Fibroblast of lung (primary cell): ENCODE measurements at places on chromosomes 2 and 18.
A peak's percentile ranks its signal among the peaks of the same experiment; 100 is the strongest.

- DNase-seq = peak; percentile 57
Measured at GRCh38 chr2:197599285-197599965, 76.0 kb downstream of the RFTN2 start.

DNA sequence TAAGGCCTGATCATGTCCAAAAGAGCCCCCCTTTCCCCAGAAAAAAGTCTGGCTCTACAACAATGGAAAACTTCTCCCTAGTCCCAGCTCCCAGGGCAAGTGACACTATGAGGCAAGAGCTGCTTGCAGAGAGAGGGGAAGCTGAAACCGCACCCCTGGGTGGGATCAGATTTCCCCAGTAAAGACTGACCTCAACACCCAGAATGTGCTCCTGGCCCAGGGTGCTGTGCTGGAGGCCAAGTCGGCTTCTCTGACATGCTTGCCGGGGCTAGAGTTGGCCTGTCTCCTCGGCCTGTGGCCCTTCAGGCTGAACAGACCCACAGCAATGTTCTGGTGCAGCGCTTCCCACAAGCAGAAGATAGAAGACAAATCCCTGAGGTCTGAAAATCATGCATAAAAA, 18.4 kb upstream of the ST8SIA3 start:
- DNase-seq = no peak

DNA sequence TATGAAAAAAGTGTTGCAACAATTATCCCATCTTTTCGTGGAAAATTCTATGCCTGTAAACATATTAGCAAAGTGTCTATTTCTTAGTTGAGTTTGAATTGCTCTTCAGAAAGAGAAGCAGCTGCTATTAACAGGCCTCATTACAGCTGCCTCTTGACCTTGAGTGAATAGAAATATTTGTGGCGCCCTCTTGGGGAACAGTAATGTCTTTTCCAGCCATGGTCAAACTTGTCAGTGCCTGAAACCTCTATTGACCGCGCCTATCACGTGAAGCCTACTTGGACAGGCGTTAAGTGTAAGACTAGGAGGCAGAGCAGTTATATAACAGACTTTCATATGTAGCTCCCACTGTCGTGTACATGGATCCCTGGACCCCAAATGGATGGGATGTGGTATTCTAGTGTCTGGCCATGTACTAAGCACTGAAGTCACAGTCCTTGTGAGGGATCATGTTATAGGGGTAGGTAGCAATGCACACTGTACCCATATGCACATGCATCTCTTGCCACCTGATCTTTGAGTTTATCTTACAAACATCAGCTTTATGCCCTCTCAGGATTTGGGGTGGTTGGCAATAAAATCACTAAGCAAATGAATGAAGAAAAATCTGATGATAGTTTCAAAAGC, 245.0 kb downstream of the PTGR3 start:
- DNase-seq = peak; percentile 76

DNA sequence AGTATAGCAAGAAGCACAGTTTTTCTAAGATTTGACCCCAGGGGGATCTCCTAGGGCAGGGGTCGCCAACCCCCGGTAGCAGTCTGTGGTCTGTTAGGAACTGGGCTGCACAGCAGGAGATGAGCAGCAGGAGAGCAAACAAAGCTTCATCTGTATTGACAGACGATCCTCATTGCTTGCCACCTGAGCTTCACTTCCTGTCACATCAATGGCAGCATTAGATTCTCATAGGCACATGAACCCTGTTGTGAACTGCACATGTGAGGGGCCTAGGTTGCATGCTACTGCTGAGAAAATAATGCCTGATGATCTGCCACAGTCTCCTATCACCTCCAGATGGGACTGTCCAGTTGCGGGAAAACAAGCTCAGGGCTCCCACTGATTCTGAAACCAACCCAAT, 136.2 kb downstream of the RGPD3 start:
- no peak for DNase-seq

DNA sequence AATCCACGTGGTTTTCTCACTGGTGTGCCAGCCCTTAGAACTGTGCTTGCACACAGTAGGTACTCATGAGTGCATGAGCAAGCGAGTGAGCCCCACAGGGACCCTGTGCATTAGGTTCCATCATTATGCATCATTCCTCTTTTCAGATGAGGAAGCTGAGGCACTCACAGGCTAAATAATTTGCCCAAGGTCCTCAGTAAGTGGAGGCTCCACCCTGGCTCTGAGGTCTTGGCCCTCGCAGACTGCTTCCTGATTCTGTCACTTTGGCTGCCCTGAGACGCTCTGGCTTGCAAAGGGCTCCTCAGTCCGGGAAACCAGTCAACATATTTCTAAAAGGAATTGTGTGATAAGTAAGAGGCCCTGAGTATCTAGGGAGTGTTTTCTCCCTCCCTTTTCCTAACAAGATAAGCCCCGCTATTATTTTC, 71.7 kb downstream of the IL1R2 start:
- peak; percentile 83 for DNase-seq

DNA sequence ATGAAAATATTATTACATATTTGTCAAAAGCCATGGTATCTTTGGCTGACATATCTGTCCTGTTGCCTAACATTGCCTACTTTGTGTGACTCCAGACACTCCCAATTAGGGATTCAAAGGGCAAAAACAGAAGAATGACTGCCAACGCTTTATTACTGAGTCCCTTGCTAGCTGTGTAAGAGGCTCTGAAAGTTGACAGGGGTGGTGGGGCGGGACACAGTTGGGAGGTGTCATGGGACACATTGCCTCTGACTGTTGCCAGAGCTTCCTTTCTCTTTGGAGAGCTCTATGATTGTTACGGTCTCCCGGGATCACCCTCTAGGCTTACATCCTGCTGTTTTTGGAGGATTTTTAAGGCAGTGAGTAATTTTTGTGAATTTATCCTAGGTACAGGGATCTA, 249.6 kb upstream of the ACVR2A start:
- no peak for DNase-seq

GRCh38 chr2:47897883-47898731, 8.2 kb downstream of the FBXO11 start:
- DNase-seq = no peak

- DNase-seq = peak; percentile 42
Measured at GRCh38 chr2:32780961-32781360, 153.1 kb downstream of the TTC27 start.

DNA sequence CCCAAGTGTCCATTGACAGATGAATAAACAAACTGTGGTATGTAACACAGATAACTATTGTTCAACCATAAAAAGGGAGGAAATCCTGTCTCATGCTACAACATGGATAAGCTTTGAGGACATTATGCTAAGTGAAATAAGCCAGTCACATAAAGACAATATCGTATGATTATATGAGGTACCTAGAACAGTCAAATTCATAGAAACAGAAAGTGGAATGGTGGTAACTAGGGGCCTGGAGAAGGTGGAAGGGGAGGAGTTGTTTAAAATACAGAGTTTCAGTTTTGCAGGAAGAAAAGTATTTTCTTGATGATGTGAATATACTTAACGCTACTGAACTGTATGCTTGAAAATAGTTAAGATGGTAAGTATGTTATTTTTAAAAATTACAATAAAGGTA, 304.6 kb upstream of the CXCR4 start:
- no peak for DNase-seq

DNA sequence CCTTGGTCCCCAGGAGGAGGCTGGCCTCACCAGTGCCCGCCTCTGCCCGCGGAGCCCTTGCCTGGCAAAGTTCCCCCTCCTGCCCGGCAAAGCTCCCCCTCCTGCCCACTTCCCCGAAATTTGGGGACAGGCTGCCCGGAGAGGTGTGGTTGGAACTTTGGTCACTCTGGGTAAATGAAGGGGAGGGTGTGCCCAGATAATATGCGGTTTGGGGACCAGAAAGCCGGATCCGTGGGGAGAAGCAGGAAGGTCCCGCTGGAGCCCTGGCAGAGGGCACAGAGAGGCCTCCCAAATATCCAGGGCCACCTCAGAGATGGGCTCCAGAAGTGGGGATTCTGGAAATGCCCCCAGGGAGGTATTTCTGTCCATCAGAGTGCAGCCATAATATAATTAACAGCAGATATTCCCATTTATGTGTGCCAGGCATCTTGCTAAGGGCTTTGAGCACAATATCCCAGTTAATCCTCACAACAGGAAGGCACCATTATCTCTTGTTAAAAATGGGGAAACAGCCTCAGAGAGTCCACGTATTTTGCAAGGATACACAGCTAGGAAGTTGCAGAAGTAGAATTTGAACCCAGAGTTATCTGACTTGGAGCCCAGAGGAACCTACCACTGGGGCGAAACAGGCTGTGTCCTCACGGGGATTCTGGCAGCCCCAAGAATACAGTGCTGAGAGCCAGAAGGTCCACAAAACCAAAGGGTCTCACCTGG, 914 bp downstream of the STEAP3 start:
- no peak for DNase-seq

GRCh38 chr18:45962866-45963265, 4.3 kb downstream of the EPG5 start:
- DNase-seq = peak; percentile 85

GRCh38 chr2:236010920-236011685, 157.1 kb downstream of the GBX2 start:
- DNase-seq = no peak

- DNase-seq = no peak
Measured at GRCh38 chr2:28248511-28248910, 144.1 kb upstream of the FOSL2 start.

DNA sequence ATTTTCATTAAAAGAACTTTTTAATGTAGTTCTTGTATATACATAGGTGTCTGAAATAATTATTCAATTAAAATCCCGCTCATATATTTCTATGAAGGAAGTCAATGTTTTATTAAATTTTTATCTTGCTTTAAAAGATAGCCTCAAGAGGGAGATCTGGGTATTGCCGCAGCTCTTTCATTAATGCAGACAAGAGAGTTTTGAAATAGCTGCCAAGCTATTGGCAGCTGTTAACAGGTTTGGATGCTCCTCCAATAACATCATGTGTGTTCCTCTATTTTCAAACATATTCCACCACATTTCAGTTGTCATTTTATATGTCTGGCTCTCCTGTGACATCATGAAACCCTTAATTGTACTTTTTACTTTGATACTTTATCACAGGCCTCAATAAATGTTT, 12.9 kb upstream of the NT5C1B start:
- DNase-seq = no peak

- peak; percentile 91 for DNase-seq
Measured at GRCh38 chr18:40868110-40868858, 1086.8 kb upstream of the PIK3C3 start.

GRCh38 chr2:14543284-14543683, 89.2 kb upstream of the LRATD1 start:
- DNase-seq = peak; percentile 70

GRCh38 chr2:172100935-172101820, 1.5 kb downstream of the DLX2 start:
- no peak for DNase-seq

DNA sequence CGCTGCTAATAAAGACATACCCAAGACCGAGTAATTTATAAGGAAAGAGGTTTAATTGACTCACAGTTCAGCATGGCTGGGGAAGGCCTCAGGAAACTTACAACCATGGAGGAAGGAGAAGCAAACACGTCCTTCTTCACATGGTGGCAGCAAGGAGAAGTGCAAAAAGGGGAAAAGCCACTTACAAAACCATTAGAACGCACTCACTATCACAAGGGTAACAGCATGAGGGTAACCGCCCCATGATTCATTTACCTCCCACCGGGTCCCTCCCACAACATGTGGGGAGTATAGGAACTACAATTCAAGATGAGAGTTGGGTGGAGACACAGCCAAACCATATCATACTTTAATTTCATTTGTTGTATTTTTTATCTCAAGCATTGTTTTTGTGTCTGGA, 67.5 kb downstream of the ATP9B start:
- DNase-seq = no peak

DNA sequence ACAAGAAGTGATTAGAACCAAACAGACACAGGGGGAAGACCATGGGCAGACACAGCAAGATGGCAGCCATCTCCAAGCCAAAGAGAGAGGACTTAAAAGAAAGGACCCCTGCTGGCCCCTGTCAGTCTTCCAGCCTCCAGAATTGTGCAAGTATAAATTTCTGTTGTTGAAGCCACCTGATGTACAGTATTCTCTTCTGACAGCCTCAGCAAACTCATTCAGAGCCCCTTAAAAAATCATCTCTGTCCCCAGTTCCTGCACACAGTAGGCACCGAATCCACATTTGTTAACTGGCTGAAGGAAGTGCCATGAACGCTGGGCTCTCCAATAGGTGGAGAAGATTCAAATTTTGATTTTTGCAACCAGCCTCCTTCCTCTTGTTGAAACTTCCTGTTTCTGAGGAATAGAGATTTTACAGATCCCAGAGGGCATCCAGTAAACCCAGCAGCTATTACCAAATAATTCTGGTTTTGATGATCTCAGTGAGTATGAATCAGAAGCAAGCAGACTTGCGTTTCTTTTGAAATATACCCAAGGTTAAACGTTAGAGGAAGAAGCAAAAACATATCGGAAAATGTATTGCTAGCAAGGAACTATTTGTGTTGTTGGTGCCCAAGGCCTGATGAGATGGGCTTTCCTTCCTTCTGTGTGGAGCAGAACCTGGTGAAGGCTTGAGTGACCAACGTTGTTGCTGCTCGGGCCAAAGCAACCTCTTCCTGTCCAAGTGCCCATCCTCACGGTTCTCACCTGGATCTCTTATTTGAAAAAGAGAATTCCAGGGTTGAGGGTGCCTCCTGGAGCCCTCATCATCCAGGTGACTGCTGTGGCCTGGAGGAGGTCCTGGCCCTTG, 47.7 kb upstream of the PLB1 start:
- DNase-seq = peak; percentile 85

GRCh38 chr18:58552057-58552461, 76.8 kb downstream of the ALPK2 start:
- peak; percentile 69 for DNase-seq

GRCh38 chr18:34122724-34123334, 101.9 kb downstream of the NOL4 start:
- peak; percentile 74 for DNase-seq

DNA sequence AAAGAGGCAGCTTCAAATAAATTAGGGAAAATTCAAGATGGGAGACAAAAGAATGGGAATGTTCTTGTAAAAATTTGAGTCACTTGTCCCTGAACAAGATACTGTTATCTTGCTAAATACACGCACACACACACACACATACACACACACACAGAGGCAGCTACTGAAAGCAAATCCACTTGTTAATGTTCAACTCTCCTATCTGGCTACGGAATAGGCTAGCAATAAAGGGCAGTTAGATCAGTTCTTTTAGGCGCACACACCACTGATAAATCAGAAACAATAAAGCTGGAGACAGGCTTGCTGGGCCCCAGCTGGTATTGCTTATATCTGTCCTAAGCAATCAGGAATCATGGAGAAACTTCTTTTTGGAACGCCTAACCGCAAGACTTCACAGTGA, 461.6 kb downstream of the BCL11A start:
- DNase-seq = no peak

- peak; percentile 52 for DNase-seq
Measured at GRCh38 chr18:621291-622043, 24.7 kb downstream of the CLUL1 start.
